ENCODE measurements at places on chromosomes 4 and X. TPM values are rescaled to one million over a fixed set of nuclear protein-coding genes. Genes with fewer than 3 reads are reported as not detected.
A peak's percentile ranks its signal among the peaks of the same experiment; 100 is the strongest.

GRCh38 chrX:56462389-56462788 is 101.0 kb upstream of the UBQLN2 start:
- H3K27me3 ChIP-seq: no peaks in the 10 kb centered on the region
- H3K4me3 ChIP-seq: no peak overlapping the region
- no peak for DNase-seq
- no peak overlapping the region for H3K27ac ChIP-seq
- no peaks in the 10 kb centered on the region for H3K4me1 ChIP-seq

DNA sequence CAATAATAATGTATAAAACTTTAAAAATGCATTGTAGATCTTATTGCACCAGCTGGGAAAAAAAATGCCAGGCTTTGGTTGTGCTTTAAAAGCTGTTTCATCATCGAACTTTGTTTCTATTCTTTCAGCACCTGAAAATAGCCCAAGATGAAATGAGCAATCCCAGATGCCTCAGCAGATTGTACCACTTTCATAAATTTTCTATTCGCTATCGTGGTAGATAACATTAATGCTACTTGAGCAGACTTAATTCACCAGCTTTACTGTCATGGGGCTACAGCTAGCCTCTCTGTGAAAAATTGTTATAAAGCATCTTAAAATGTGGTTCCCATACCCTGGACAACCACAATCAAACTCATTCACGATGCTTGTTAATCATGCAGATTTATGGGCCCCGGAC is 599.6 kb upstream of the HS3ST1 start:
- no peaks in the 10 kb centered on the region for H3K36me3 ChIP-seq
- H3K4me1 ChIP-seq: no peaks in the 10 kb centered on the region
- H3K27ac ChIP-seq: no peak overlapping the region

- H3K4me3 ChIP-seq: no peak overlapping the region
- H3K4me1 ChIP-seq: peaks cover 2% of the 10 kb centered on the region
- no peak overlapping the region for H3K27ac ChIP-seq
- peaks cover 9% of the 10 kb centered on the region for H3K36me3 ChIP-seq
- no peak for DNase-seq
These were observed 17.3 kb downstream of the FGFRL1 start for GRCh38 chr4:1028574-1029220.

The GLRB gene
- total RNA-seq: 2.8 TPM

The DCLK2 gene
- total RNA-seq: 16.8 TPM

GRCh38 chr4:101294597-101294996 is 52.7 kb downstream of the PPP3CA start:
- H3K4me1 ChIP-seq: peaks cover 18% of the 10 kb centered on the region
- no peak overlapping the region for H3K4me3 ChIP-seq
- DNase-seq: no peak
- no peaks in the 10 kb centered on the region for H3K36me3 ChIP-seq

GRCh38 chrX:149916745-149917392 is 12.5 kb upstream of the HSFX4 start:
- no peak for DNase-seq
- no peaks in the 10 kb centered on the region for H3K27me3 ChIP-seq
- no peak overlapping the region for H3K27ac ChIP-seq
- no peaks in the 10 kb centered on the region for H3K36me3 ChIP-seq

- no peak overlapping the region for H3K4me3 ChIP-seq
- no peaks in the 10 kb centered on the region for H3K36me3 ChIP-seq
- peak overlapping the region; percentile 40 for H3K27ac ChIP-seq
These were observed 82.6 kb downstream of the ANXA3 start for GRCh38 chr4:78634011-78634664.

- H3K4me3 ChIP-seq: no peak overlapping the region
- no peaks in the 10 kb centered on the region for H3K36me3 ChIP-seq
- no peak for DNase-seq
- H3K27me3 ChIP-seq: no peaks in the 10 kb centered on the region
These were observed 14.0 kb upstream of the HMGB3 start for GRCh38 chrX:150968862-150969720.

GRCh38 chrX:108584617-108585211 is 145.1 kb downstream of the COL4A5 start:
- no peak for DNase-seq
- H3K4me1 ChIP-seq: no peaks in the 10 kb centered on the region
- no peak overlapping the region for H3K27ac ChIP-seq
- H3K27me3 ChIP-seq: no peaks in the 10 kb centered on the region
- no peak overlapping the region for H3K4me3 ChIP-seq
- H3K36me3 ChIP-seq: no peaks in the 10 kb centered on the region

GRCh38 chr4:44056721-44057151 is 391.9 kb downstream of the KCTD8 start:
- H3K27me3 ChIP-seq: no peaks in the 10 kb centered on the region
- no peak overlapping the region for H3K27ac ChIP-seq
- DNase-seq: no peak
- no peaks in the 10 kb centered on the region for H3K36me3 ChIP-seq
- no peaks in the 10 kb centered on the region for H3K4me1 ChIP-seq

DNA sequence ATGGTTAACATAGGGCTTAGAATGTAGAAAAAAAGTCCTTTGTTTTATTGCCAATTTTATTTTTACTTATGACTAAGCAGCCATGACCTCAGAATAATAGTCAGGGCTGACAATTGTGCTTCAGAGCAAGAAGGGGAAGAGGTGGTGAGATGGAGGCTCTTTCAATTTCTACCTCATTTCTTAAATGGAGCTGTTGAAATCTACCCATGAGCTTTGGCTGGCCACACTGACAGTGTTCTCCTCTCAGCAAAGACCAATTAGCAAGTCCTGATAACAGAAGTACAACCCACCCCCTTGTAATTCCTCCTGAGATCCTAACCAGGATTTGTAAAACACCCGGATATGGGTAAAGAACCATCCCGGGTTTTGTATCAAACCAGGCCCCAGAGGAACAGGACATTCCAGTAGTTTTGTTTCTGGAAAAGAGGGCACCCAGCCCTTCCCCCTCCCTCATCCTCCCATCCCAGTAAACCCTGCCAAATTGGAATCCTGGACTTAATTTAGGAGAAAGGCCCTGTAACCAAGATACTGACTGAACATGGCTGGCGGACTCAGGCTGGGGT is at the start of gene HEPH:
Gene HEPH, plus strand, starts transcription at position 399 of the 563 bp plus-strand sequence. CDS start 6,324 bp downstream, outside the sequence.
- peak within 1 kb of the TSS; percentile 35 for H3K4me3 ChIP-seq
- no peak for DNase-seq
- H3K36me3 ChIP-seq: no peaks in the 10 kb centered on the region

DNA sequence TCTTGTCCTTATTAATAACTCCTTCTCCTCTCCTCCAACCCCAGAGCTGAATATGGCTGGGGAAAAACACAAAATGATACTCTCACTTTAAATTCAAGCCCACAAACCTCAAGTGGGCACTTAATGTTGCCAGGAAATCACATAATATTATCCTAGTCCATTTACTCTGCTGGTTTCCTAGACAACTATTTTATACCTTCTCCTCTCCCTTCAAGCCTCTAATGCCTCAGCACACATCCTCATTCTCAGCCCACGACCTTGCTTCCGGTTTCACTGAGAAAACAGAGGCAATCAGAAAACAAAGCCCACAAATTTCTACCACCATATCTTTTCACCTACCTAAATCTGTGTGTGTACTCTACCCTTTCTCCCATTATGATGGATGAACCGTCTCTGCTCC is 12.1 kb upstream of the CLCN5 start:
- no peaks in the 10 kb centered on the region for H3K4me1 ChIP-seq
- H3K27ac ChIP-seq: no peak overlapping the region
- H3K4me3 ChIP-seq: no peak overlapping the region
- no peaks in the 10 kb centered on the region for H3K27me3 ChIP-seq
- DNase-seq: no peak

DNA sequence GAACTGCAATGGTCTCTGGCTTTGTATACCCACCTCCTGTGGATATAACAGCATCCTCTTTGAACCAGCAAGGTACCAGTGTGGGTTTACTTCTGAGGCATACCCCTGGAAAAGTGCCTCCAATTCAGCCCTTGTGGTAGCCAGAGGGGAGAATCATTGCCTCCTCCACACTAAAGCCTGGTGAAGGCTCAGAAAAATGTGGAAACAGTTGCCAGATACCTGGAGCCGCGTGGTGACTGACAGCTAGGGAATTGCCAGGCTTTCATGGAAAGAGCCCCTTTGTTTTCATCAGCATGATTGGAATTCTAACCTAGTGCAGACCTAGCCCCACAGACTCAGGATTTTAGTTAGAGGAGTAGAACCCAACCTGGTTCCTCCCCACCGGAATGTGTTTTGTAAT is 168.6 kb upstream of the KLF3 start:
- no peaks in the 10 kb centered on the region for H3K36me3 ChIP-seq
- H3K4me3 ChIP-seq: no peak overlapping the region
- DNase-seq: no peak
- H3K27me3 ChIP-seq: no peaks in the 10 kb centered on the region
- no peaks in the 10 kb centered on the region for H3K4me1 ChIP-seq

GRCh38 chrX:148540114-148540513 is 39.7 kb downstream of the AFF2 start:
- no peak overlapping the region for H3K4me3 ChIP-seq
- no peaks in the 10 kb centered on the region for H3K27me3 ChIP-seq
- no peak for DNase-seq
- H3K4me1 ChIP-seq: no peaks in the 10 kb centered on the region
- no peaks in the 10 kb centered on the region for H3K36me3 ChIP-seq

- H3K27ac ChIP-seq: no peak overlapping the region
- no peak for DNase-seq
- no peaks in the 10 kb centered on the region for H3K4me1 ChIP-seq
- no peak overlapping the region for H3K4me3 ChIP-seq
- no peaks in the 10 kb centered on the region for H3K36me3 ChIP-seq
These were observed 11.1 kb upstream of the SEC24D start for GRCh38 chr4:118846979-118847378.

GRCh38 chrX:16695079-16695676 is 17.3 kb downstream of the CTPS2 start:
- H3K4me1 ChIP-seq: no peaks in the 10 kb centered on the region
- no peaks in the 10 kb centered on the region for H3K36me3 ChIP-seq
- no peak overlapping the region for H3K4me3 ChIP-seq

The VCX3A gene
- not detected for total RNA-seq

The MAGEB17 gene
- total RNA-seq: not detected

The AWAT1 gene
- not detected for total RNA-seq

DNA sequence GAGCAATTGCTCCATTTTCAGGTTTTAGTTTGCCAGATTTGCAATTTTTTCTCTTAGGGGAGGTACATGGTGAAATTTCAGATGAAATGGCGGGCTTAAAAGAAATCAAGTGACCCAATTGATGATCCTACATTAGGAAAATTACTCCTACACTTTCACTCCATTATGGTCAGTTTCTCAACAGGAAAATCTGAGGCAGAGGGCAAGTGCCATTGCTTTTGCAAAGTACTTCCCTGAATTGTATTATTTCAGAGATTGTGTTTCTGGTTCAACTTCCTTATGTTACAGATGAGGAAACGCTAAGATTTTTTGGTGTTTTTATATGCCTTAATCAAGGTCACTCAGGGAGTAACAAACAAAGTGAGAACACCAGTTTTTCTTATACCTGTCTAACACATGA is 302.2 kb downstream of the ARAP2 start:
- no peak for DNase-seq
- H3K36me3 ChIP-seq: no peaks in the 10 kb centered on the region
- H3K27ac ChIP-seq: no peak overlapping the region
- H3K27me3 ChIP-seq: no peaks in the 10 kb centered on the region
- H3K4me1 ChIP-seq: no peaks in the 10 kb centered on the region

The ENPP6 gene
- 0.30 TPM for total RNA-seq

The PLP1 gene
- 0.49 TPM for total RNA-seq

The RS1 gene
- 1.0 TPM for total RNA-seq

GRCh38 chr4:74311696-74312313 is 3.5 kb downstream of the EPGN start:
- H3K4me1 ChIP-seq: no peaks in the 10 kb centered on the region
- no peaks in the 10 kb centered on the region for H3K27me3 ChIP-seq
- H3K27ac ChIP-seq: no peak overlapping the region

The F9 gene
- total RNA-seq: not detected

DNA sequence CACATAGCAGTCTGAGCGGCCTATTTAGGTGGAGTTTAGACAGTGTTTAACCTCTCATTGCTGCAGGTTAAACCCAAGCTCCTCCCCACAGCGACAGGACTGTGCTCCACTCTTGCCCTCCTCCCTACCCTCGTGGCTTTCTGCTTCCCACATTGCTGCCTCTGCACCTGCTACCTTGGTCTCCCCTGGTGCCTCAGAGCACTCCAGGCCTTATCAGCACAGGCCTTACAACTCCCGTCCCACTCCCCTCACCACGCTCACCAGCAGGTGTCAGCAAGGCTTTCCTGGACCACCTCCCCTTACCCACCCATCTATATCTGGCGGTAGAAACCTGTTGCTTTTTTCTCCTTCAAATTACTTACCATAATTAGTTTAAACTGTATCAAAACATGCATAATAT is 18.6 kb downstream of the HELT start:
- no peaks in the 10 kb centered on the region for H3K36me3 ChIP-seq
- no peak overlapping the region for H3K27ac ChIP-seq
- no peaks in the 10 kb centered on the region for H3K4me1 ChIP-seq
- no peak for DNase-seq
- no peaks in the 10 kb centered on the region for H3K27me3 ChIP-seq

GRCh38 chr4:646460-646859 is 21.1 kb downstream of the PDE6B start:
- H3K36me3 ChIP-seq: no peaks in the 10 kb centered on the region
- no peak for DNase-seq
- H3K4me3 ChIP-seq: no peak overlapping the region
- peaks cover 8% of the 10 kb centered on the region for H3K4me1 ChIP-seq
- no peak overlapping the region for H3K27ac ChIP-seq

The SSX1 gene
- not detected for total RNA-seq

- no peak overlapping the region for H3K27ac ChIP-seq
- no peaks in the 10 kb centered on the region for H3K36me3 ChIP-seq
- H3K27me3 ChIP-seq: no peaks in the 10 kb centered on the region
- no peak overlapping the region for H3K4me3 ChIP-seq
These were observed 21.3 kb downstream of the MMRN1 start for GRCh38 chr4:89915937-89916336.

DNA sequence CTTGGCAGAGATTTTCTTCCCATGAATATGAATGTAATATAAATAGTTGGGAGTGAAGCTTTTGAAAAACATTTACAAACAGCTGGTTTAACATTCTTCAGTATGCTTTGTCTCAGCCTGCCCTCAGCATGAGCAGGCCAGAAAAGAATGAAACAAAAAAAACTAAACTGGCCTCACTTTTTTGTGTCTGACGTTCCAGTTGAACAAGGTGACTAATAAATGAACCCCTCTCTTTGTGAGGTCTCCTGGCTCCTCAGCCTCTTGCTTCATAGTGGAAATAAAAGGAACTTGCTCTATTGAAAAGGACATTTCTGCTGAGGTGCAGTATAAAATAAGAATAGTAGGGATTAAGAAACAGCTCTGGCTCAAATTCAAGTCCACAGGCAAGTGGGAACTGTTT is 9.4 kb downstream of the CHST7 start:
- H3K27me3 ChIP-seq: no peaks in the 10 kb centered on the region
- H3K27ac ChIP-seq: no peak overlapping the region
- H3K4me1 ChIP-seq: peaks cover 10% of the 10 kb centered on the region
- no peak for DNase-seq

All from upper lobe of left lung (tissue), 6 donors.